ENCODE measurements at places on chromosomes 11 and 22.

DNA sequence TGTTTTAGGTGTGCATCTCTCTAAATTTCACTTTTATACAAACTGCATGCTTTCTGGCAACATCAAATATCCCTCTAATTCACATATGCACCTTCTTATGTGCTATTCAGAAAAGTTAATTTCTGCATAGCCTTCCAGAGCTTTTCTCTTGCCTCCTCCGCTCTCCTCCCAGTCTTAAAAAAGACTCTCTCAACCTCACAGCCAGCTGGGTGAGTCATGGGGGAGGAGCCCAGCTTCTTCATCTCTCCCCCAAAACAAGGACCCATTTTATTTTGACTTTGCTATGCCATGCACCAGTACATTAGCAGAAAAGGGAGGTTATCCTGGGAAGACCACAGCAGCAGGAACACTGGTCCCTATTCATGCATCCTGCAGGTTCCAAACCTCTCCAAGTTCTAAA lies 234.4 kb downstream of the KCNA4 start:
- no peak for DNase-seq

DNA sequence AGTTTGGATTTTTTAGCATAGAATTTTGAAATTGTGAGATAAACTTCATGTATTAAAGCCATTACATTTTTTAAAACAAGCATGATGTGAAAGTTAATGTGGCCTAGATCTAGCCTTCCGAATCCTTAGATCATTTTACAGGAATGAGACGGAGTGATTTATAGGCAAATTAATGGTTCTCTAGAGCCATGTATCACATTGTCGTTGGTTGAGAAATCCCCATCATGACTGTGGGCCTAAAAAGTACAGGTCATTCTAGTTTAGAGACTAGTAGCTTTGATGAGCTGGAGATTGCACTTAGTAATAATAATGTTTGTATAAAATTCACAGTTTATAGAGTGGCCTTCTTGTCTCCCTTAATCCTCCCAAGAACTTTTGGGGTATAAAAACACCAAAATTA lies 7.1 kb downstream of the EWSR1 start:
- no peak for DNase-seq

DNA sequence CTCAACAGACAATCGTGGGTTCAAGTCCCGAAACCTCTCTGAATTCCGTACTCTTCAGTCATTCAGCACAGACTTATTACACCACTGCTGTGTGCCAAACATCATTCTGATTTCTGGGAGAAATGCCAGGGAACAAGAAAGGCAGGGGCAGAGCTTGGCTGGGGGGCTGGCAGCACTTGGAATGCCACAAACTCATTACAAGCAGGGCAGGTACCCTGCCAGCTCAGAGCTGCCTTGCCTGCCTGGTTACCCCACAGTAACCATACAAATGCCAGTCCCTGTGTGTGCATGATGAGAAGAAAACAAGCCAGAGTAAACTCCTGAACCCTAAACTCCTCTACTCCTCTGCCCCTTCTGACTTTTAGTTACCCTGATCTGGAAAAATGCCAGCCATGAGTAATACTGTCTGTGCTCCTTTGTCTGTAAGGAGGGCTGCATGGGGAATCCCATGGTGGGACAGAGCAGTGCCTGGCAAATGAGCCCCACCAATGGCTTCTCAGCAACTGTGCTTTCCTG lies 6.9 kb upstream of the RAD9A start:
- DNase-seq: no peak

GRCh38 chr22:22410677-22411076 lies 97.9 kb downstream of the ZNF280B start:
- no peak for DNase-seq

GRCh38 chr11:118251858-118252652 lies at the start of gene MPZL3:
MPZL3 (minus strand) TSS chr11:118252365; CDS start chr11:118252294, 71 bp downstream.
- peak; percentile 82 for DNase-seq

GRCh38 chr11:17598700-17599459 lies 51.8 kb downstream of the OTOG start:
- DNase-seq: peak; percentile 83

DNA sequence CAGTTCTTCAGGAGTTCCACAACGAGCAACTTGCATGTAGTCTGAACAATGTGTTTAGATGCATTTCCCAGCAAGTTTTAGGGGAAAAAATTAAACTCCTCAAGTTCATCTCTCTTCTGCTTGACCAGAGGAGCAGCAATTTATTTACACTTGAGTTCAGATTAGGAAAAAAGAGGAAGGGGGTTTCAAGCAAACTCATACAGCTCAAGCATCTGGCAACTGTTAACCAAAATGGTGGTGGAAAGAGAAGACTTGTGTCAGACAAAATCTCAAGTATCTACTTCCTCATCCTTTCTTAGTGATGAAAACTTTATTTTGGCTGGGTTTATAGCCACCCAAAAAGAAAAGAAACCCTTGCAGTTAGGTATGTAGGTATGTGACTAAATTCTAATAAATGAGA lies 29.1 kb upstream of the PICALM start:
- no peak for DNase-seq

- DNase-seq: no peak
These were observed 18.8 kb downstream of the CSNK1E start for GRCh38 chr22:38298312-38299005.

DNA sequence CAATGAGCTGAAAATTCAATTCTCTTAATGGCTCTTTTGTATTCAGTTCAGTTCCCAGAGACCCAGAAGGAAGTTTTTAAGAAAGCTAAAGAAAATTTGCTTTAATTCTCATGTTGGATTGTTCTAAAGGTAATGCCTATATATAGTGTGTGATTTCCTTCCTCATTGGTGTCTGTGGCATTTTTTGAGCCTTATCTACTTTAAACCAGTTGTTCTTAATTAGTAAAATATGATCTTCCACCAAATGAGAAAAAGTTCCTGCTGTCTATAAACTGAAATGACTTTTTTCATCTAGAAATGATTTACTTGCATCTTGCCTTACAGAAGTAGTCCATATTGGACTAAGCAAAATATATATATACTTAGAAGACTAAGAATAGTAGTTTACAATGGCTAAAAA lies 622.1 kb upstream of the KIRREL3 start:
- DNase-seq: no peak

- no peak for DNase-seq
These were observed 313.1 kb upstream of the PITPNB start for GRCh38 chr22:28232204-28232603.

- no peak for DNase-seq
These were observed 585.7 kb downstream of the INSC start for GRCh38 chr11:15700456-15700855.

DNA sequence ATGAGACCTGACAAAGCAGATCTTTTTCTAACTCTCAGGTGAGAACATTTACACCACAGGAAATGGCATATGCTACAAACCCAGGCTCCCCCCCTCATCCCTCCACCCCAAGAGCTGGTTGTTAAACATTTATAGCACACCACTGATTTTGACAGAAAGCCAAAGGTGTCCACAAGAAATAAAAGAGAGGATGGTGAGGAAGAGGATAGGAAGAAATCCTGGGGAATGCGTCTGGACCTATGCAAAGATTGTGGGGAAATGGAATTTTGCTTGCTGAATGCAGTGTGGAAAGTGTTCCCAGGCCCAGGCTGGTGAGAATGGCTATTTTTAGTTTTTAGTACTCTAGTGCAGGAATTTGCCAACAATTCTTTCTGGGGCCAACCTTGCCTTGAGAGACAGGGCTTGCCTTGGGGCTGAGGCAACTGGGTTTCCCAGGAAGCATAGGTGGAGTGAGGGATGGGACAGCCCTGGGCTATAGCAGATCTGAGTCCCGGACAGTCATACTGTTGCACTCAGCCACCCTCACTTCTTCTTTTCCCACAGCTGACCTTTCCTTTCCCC lies 163.9 kb downstream of the ADAMTS15 start:
- DNase-seq: no peak

- DNase-seq: no peak
These were observed 44.5 kb downstream of the FEZ1 start for GRCh38 chr11:125451400-125452124.

DNA sequence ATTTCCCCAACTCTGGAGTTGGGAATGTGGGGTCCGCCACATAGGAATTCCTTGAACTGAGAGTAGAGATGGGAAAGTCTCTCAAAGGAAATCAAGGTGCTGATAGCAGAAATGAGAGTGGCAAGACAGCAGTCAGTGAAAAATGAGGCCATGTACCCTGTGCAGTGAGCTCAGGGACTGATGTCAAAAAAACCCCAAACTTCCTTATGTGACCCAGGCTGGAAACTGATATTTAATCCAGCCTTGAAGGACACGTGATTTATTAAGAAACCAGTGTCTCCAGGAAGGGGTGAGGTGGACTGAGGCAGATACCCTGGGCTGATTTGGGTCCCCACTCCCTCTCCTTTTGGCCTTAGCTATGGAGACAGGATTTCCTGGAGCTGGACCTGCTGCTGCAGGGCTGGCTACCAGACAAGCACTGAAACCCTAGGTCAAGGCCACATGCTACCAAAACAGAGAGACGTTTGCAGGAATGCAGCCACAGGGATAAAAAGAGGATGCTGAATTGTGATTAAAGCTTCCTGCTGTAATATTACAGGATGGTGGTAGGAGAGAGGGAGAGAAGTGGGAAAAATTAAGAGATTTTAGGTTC lies 25.3 kb upstream of the FCHSD2 start:
- no peak for DNase-seq

GRCh38 chr11:94557992-94558391 lies 9.2 kb upstream of the PIWIL4 start:
- no peak for DNase-seq

GRCh38 chr11:100008417-100008816 lies 678.7 kb upstream of the ARHGAP42 start:
- no peak for DNase-seq

DNA sequence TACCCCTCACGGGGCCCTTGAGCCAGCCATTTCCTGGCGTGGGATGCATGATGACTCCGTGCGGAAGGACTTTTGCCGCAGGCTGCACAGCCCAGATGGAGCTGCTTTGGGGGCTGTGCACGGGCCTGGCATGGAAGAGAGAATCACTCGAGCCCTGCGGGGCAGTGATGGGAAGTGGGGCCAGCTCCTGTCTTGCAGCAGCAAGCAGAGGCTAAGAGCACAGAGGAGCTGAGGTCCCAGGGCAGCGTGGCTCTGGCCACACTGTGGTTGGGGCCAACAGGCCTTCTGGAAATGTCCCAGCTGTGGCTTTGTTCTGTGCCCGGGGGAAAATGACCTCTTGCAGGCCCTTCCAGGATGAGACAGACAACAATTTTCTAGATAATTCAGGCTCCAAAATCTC lies 92.7 kb upstream of the TIMP3 start:
- no peak for DNase-seq

GRCh38 chr22:29288837-29289236 lies 17.6 kb upstream of the GAS2L1 start:
- DNase-seq: no peak

GRCh38 chr22:30302810-30303138 lies 13.5 kb upstream of the CASTOR1 start:
- DNase-seq: no peak

GRCh38 chr22:33883961-33884808 lies 36.1 kb downstream of the LARGE1 start:
- no peak for DNase-seq

GRCh38 chr11:28250192-28250591 lies 142.0 kb downstream of the METTL15 start:
- DNase-seq: no peak

DNA sequence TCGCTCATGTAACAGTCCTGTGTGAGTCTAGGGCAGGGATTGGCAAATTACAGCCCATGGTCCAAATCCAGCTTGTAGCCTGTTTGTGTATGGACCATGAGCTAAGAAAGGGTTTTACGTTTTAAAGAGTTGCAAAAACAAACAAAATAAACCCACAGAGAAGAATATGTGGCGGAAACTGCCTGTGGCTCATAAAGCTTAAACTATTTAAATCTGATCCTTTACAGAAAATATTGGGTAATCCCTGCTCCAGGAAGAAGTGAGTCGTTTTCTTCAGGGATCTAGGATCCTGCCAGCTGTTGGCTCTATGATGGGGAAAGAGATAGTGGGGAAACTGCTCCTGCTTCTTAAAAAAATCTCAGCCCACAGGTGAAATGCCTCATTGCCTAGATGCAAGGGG lies 3.4 kb upstream of the OR6Q1 start:
- DNase-seq: no peak

DNA sequence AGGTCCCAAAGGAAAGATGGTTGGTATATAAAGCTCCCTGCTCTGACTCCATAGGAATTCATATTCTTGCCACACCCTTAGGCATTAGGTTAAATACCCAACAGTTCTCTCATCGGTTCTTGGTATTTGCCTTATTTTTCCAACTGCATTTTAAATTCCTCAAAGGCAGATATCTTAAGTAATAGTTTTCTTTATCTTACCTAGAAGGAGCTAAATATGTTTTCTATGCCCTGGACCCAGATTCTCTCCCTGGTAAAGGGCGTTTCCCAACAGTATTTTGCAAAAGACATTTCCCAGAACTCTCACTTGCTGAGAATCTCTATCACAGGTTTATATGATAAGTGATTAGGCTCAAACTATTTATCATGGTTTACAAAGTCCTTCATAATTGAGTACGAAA lies 158.6 kb upstream of the BDNF start:
- DNase-seq: no peak

GRCh38 chr22:33908171-33909074 lies 11.9 kb downstream of the LARGE1 start:
- no peak for DNase-seq

DNA sequence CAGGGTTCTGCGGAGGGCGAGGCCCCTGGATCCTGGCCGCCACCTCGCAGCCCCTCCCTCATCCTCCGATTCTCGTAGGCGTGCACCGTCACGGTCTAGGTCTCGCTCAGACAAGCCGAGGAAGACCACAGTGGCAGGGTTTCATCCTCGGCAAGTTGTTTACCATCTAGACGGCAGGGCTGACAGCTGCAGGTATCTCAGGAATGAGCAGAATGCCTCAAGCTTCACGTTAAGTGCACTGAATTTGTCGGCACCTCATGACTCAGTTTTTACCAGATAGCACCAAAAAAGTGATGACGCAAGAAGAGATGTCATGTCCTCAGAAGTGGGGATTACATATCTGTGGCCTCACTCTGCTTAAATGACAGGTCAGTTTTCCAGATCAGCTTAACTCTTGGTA lies 35.1 kb downstream of the WT1 start:
- DNase-seq: no peak

DNA sequence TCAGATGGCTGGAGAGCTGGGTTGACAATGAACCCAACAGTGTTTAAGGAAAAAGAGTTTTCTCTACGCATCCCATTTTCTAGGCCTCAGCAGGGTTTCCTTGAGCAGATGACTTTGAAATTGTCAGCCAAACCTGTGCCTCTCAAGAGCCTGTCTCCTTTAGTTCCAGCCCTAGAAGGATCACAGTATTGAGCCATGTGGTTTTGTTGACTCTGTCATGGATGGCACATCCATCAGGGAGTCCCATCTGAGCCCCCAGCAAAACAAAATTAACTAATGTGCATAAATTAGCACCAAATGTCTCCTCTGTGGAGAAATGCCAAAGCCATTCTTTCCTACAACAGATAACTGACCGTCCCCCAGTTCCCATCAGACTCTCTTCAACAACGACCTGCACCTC lies 103.8 kb upstream of the BLID start:
- DNase-seq: no peak

GRCh38 chr11:47052165-47052564 lies 115.6 kb downstream of the CSTPP1 start:
- no peak for DNase-seq

DNA sequence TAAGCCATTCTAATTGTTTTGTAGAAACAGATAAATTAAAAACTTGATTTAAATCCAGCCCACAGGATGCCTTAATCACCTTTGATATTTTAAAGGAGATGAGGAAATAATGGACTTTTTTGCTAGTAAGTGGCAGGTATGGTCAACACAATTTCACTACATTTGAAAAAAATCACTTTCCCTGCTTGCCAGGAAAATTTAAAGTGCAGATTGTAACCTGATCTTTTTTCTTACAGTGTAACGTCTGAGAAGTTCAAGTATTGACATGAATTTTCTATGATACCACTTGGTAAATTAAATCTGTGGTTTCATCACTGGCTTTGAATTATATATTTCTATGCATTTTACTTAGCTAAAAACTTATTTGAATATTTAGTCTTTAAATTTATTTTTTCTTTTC lies 65.3 kb downstream of the ARHGEF12 start:
- no peak for DNase-seq
